ENCODE measurements at places on chromosomes 13 and 19.

DNA sequence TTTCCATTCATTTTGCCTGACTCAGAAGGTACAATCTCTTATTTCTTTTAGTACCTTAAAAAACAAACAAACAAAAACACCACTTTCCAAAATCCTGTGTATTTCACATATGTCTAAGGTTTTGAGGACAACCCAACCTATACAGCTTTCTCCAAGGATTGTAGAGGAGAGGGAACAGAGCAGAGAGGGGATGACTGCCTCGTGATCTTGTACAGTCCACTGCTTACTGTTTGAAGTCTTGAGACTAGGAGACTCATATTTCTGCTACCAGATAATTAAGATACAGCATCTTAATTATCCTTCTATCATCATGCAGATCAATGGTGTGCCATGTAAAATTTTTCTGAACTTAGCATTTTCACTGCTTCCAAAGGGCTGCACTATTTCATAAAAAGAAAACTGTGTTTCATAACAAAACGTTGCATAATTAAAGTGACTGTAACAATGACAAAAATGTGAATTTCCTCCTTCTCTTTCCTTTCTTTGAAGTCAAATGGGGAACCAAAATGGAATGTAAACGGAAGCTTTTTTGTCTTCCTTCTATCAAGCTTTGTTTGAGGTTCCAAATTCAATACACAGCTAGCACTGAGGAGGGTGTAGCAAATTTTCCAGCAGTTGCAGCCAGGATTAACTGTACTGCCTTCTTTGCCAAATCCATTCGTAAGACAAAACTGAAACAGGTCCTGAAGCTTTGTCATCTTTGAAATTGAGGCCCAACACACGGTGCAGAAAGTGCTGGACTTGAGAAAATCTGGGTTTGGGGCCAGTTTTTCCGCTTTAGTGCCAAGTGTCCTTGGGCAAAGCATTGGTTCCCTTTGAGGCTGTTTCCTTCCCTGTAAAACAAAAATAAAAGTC, 34.9 kb upstream of the RCBTB2 start:
- no peak for DNase-seq

GRCh38 chr19:1169921-1170885, 3.9 kb downstream of the SBNO2 start:
- no peak for DNase-seq

DNA sequence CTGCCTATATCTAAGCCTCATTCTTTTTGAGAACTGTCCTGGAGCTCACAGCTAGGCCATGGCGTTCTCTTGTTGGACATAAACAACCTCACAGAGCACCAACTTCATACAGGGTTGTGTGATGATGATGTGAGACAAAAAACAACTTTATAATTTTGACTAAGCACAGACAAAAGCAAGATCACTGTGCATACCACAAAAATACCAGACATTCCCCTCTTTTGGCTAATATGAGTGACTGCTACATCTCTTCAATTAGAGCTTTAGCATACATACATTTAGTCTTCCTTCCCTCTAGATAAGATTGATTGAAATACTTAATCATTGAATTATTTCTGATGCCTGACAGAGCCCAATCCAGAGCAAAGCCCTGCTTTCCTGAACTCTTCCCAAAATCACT, 8.3 kb downstream of the MAB21L1 start:
- no peak for DNase-seq

DNA sequence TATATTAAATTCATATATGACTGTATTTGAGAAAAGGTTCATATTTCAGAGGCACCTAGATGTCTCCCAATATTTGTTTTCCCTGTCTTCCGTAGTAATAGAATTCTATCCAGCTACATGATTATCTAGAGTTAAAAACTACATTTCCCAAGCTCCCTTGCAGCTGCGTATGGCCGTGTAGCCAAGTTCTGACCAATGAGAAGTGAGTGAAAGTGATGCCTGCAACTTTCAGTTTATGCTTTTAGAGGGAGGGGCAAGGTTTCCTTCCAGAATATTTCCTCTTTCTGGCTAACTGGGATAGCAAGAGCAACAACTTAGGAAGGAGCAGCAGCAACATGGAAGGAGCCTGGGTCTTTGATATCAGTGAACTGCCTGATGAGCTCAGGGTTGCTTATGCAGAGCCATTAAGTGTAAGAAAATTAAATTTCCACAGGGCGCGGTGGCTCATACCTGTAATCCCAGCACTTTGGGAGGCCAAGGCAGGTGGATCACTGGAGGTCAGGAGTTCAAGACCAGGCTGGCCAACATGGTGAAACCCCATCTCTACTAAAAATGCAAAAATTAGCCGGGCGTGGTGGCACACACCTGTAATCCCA, 23.2 kb upstream of the CYP2A13 start:
- DNase-seq = no peak

- DNase-seq = no peak
These were observed 126.8 kb upstream of the RNF113B start for GRCh38 chr13:98303858-98304257.

DNA sequence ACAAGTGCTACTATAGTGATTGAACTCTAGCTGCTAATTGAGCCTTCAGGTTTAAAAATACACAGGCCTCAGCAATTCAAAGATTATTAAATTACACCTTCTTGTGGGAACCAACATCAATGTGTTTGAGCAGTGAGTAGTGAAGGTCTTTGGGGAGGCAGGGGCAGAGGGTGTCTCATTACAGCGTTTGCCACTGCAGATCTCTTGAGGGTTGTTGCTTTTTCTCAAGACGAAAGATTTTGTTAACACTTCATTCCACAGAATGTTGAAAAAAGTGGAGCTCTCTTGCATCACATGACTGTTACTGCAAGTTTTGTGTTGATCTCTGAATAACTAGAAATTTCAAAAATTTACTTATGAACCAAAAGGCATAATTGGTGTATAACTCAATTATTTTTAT, 253.6 kb downstream of the ATP8A2 start:
- DNase-seq = no peak

DNA sequence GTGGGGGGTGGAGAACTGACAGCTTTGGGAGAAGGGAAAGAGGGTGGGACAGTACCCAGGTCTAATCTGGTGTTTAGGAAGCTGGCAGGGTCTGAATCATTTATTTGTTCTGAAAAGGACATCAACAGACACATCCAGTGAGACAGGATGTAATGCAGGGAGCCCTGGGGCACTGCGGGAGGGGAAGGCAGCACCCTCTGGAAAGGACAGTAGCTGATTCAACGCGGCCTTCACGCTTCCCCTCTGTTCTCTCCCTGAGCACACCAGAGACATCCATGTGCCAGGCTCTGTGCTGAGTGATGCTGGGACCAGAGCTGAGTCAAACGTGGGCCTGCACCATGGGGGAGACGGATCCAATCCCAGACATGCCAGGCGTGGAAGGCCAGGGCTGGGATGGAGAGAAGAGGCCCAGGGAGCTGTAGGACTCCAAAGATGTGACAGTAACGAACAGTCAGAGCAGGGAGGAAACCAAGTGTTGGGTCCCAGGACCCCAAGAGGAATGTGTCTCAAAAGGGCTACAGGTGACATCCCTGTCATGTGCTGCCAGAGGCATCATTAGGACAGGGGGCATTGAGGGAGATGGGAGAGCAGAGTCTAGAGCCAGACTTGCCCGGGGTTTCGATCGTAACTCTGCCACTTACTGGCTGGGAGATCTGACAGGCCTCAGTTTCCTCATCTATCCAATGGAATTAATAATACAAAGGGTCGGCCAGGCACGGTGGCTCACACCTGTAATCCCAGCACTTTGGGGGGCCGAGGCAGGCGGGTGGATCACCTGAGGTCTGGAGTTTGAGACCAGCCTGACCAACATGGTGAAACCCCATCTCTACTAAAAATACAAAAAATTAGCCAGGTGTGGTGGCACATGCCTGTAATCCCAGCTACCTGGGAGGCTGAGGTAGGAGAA, 1.7 kb downstream of the ETFB start:
- no peak for DNase-seq

GRCh38 chr13:21739771-21740170, 68.9 kb downstream of the FGF9 start:
- no peak for DNase-seq

DNA sequence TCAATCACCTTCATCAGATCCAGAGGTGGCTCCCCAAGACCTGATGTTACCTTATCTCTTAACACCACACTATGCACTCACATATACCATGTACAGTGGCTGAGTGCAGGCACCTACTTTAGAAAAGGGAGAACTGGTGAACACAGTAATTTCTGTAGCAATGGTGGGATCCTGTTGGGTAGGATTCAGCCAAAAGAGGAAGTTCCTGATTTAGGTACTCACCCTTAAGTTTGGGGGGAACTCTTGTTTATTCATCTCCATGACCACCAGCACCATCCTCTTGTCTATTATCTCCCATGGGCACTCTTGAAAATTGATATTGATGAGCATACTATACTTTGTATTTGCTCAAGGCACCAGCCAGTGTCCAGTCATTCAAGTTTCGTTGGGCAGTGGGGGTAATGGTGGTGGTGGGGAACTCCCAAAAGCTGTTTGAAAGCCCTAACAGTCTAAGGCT, 324.4 kb downstream of the LMO7 start:
- DNase-seq = no peak

DNA sequence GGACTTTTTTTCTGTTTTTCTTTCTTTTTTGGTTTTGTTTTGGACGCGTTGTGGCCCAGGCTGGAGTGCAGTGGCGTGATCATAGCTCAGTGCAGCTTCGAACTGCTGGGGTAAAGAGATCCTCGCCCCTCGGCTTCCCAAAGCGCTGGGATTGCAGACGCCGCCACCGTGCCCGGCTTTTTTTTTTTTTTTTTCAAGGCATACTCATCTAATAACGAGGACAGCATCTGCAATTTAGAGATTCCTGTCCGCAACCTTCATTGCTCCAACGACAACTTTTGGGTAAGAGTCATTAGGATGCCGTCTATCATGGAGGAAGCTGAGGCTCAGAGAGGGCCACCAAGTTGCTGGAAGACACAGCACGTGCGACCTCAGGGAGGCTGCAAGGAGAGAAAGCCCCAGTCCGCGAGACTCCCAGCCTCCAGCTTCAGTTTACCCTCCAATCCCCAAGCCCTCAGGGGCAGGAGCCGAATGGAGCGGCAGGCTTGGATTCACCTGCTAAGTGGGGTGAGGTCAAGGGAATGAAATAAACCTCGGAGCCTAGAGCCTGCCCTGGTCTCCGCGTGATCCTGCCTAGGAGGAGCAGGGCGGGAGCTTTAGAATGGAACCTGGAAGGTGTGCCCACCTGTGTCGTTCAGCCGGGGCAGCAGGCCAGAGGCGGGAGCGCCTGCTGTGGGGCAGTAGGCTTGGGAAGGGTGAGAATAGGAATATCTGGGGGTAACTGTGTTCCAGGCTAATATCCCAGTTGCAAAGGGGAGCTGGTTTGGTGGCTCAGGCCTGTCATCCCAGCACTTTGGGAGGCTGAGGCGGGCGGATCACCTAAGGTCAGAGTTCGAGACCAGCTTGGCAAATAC, 676 bp upstream of the POLRMT start:
- no peak for DNase-seq

GRCh38 chr13:77213644-77214043, 113.2 kb downstream of the MYCBP2 start:
- no peak for DNase-seq

DNA sequence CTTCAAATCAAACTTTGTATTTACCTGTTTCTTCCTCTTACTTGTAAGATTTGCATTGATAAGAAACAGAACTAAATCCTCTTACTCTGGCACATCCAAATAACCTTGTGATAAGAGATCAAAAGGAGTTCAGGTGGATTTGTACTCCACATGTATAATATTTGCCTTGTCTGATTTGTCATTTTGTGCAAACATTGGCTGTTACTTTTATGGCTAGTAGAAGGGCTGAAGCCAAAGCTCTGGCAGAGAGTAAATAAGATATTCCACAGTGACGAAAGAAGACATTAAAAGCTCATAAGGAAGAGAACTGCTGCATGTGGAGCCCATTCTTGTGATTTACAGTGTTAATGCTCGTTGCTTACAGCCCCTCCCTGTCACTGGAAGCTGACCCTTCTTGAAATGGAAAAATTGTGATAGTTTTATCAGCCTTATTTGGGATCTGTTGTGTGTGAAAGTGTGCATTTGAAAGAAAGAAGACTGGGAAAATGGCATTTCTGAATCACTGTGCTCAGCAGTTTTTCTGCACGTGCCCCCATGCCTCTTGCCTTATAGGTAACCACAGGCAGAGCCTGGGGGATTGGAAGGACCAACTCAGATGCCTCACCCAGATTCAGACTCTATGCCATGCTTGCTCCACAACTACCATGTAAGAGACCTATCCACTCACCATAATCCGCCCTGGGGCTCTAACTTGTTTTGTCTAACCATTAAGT, 68.2 kb downstream of the OXGR1 start:
- no peak for DNase-seq

DNA sequence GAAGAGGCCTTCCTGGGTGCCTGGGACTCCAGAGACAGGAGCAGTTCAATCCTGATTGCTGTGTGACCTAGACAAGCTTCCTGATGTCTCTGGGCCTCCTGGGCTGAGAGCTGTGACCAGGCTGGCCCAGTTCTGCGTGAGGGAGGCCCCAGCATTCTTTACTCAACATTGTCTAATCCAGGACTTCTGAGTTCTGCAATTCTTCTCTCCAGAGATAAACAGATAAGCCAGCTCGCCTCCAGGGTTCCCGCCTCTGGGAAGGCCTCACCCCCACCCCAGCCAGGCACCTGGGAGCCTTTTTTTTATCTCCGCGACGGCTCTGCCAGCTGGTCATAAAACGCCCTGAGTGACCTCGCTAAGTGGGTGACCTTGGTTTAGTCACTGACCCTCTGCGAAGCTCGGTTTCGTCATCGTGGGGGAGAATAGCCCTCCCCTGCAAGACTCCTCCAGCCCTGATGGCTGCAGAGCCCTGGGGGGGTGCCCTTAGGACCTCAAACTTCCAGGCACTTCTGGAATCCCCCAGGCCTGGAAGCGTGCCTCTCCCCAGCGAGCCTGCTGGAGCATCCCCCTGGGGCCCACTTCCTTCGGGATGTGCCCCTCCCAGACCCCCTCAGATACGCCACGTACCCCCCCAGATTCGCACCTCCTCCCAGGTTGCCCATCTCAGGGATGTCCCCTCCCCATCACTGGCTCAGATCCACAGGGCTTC, 1.9 kb downstream of the SULT2B1 start:
- no peak for DNase-seq

DNA sequence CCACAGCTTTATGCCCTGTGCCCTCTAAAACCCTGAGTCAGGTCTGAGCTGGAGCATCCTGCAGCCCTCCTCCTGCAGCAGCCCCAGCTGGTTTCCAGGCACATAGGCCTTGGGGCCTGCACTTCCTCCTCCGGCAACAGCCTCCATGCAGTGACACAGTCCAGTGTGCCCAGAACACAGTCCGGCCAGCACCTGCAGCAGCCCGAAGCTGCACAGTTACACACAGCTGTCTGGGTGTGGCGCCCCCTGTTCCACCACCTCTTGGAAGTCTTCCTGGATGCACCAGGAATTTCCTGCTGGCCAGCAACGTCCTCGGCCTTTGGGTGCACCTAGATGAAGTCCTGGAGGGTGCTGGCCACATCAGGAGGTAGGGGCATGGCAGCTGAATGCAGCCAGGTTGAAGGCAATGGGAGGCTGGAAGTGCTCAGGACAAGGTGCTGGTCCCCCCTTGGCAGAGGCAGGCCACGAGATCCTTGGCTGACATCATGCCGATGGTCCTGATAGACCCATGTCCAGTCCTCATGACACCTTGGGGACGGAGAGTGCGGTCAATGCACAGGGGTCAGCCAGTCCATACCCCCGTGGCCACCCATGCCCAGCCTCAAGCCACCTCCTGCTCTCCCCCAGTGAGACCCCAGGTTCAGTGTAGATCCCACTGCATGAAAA, 27.1 kb upstream of the PARP4 start:
- DNase-seq = no peak
